ENCODE measurements at places on chromosomes 16 and 17.
A peak's percentile ranks its signal among the peaks of the same experiment; 100 is the strongest.

DNA sequence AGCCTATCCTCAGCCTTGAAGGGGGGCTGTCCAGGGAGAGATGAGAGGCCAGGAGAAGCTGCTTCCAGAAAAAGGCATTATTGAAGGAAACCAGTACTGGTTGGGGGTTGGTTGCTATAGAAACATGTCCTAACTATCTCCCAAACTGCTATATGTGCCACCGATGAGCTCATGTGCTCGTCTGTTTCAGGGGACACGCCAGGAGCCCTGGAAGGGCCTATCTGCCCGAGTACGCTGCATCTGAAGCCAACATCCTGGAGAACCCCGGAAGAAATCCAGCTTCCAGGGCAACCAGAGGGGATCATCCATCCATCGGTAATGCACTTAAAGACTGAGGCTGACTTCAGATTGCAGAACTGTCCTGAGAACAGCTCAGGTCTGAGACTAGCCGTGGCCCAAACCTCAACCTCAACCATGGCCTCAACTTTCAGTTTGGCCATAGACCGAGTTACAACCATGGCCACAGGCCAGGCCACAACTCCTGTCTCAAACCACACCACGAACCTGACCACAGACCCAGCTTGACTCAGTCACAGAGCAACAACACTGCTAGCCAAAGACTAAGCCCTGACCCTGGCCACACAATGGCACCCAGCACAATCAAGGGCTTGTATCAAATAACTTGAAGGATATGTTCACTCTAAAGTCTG is 10.2 kb downstream of the PITPNM3 start:
- H3K27me3 ChIP-seq, result peaks cover 7% of the 10 kb centered on the region
- no peaks in the 10 kb centered on the region for H3K36me3 ChIP-seq
- no peak for DNase-seq
- no peak overlapping the region for H3K27ac ChIP-seq

- no peak overlapping the region for H3K27ac ChIP-seq
- no peaks in the 10 kb centered on the region for H3K27me3 ChIP-seq
- no peak overlapping the region for H3K4me3 ChIP-seq
- H3K36me3 ChIP-seq, result no peaks in the 10 kb centered on the region
Observed at GRCh38 chr16:65919145-65919985, 447.1 kb upstream of the CDH5 start.

- peaks cover 13% of the 10 kb centered on the region for H3K4me1 ChIP-seq
- H3K36me3 ChIP-seq, result peaks cover 45% of the 10 kb centered on the region
- H3K4me3 ChIP-seq, result no peak overlapping the region
- no peaks in the 10 kb centered on the region for H3K27me3 ChIP-seq
Observed at GRCh38 chr17:50365649-50366393, 7.2 kb downstream of the MRPL27 start.

- H3K27ac ChIP-seq, result no peak overlapping the region
- H3K4me3 ChIP-seq, result no peak overlapping the region
- no peaks in the 10 kb centered on the region for H3K36me3 ChIP-seq
- H3K27me3 ChIP-seq, result peaks cover 30% of the 10 kb centered on the region
Observed at GRCh38 chr17:1275962-1276736, 3.3 kb upstream of the TRARG1 start.

GRCh38 chr17:18856570-18856915 is 1.4 kb upstream of the PRPSAP2 start:
- peak overlapping the region; percentile 65 for H3K27ac ChIP-seq
- H3K27me3 ChIP-seq, result no peaks in the 10 kb centered on the region
- H3K4me3 ChIP-seq, result peak overlapping the region; percentile 89
- peaks cover 4% of the 10 kb centered on the region for H3K36me3 ChIP-seq
- no peak for DNase-seq

GRCh38 chr16:2527071-2527783 is 4.0 kb downstream of the CEMP1 start:
- no peak for DNase-seq
- H3K4me3 ChIP-seq, result no peak overlapping the region
- H3K4me1 ChIP-seq, result peaks cover 11% of the 10 kb centered on the region
- peaks cover 21% of the 10 kb centered on the region for H3K36me3 ChIP-seq
- H3K27ac ChIP-seq, result no peak overlapping the region
- H3K27me3 ChIP-seq, result no peaks in the 10 kb centered on the region

DNA sequence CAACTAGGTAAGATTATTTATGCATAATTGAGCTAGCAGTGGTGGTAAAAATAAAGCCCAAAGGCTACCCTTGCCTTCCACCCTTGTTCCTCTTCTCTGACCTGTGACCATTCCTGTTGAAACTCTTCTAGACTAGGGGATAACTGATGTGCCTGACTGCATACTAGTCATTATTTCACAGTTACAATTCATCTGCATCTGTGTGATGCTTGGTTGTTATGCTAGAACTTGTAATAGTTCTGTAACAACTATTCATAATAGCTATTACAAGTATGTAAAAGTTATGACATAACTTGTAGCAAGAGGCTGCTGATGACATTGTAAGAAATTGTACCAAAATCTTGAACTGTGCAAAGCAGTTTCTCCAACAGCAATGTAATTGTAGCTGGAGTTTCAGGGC is 2.4 kb upstream of the VAC14 start:
- peaks cover 6% of the 10 kb centered on the region for H3K27me3 ChIP-seq
- H3K27ac ChIP-seq, result no peak overlapping the region
- no peak overlapping the region for H3K4me3 ChIP-seq

GRCh38 chr17:77716289-77716926 is 242.1 kb upstream of the TNRC6C start:
- H3K4me3 ChIP-seq, result no peak overlapping the region
- H3K4me1 ChIP-seq, result no peaks in the 10 kb centered on the region
- peaks cover 11% of the 10 kb centered on the region for H3K36me3 ChIP-seq
- H3K27me3 ChIP-seq, result peaks cover 31% of the 10 kb centered on the region
- no peak overlapping the region for H3K27ac ChIP-seq

GRCh38 chr16:70735141-70735979 is 49.5 kb upstream of the MTSS2 start:
- H3K4me1 ChIP-seq, result peaks cover 48% of the 10 kb centered on the region
- DNase-seq, result no peak
- H3K27ac ChIP-seq, result peak overlapping the region; percentile 16
- H3K36me3 ChIP-seq, result peaks cover 28% of the 10 kb centered on the region
- no peak overlapping the region for H3K4me3 ChIP-seq

GRCh38 chr16:963913-964312 is 6.9 kb downstream of the LMF1 start:
- peak overlapping the region; percentile 98 for H3K27ac ChIP-seq
- peak overlapping the region; percentile 79 for H3K4me3 ChIP-seq
- DNase-seq, result peak; percentile 31
- no peaks in the 10 kb centered on the region for H3K27me3 ChIP-seq

- no peak for DNase-seq
- peaks cover 60% of the 10 kb centered on the region for H3K27me3 ChIP-seq
- H3K36me3 ChIP-seq, result no peaks in the 10 kb centered on the region
- H3K4me1 ChIP-seq, result no peaks in the 10 kb centered on the region
Observed at GRCh38 chr16:1918351-1919326, at the start of gene HS3ST6. HS3ST6 (minus strand) TSS chr16:1918415; CDS start chr16:1918323, 92 bp downstream.

DNA sequence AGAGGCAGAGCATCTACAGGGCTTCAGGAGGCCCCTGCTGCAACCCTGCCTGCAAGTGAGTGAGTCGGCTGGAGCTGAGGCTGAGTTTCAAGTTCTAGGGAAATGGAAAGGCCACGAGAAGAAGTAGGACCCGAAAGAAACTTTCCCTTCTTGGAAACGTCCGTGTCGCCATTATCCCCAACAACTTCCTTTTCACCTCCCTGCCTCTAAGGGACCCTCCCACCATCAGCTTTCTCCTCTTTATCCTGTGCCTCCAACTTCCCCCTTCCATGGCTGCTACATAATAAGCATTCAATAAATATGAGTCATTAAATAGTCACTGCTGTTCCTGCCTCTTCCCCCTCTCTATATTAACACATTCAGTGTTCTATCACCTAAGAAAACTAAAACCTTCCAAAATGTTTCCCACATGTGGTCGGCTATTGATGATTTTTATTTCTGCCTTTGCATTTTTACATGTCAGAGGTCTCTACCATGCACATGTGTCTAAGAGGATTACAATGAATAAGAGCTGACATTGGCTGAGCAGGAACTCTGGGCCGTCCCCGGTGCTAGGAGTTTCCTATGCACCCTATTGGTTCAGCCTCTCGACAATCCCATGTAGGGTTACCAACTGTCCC is 115.9 kb upstream of the TNRC6C start:
- H3K4me3 ChIP-seq, result no peak overlapping the region
- H3K4me1 ChIP-seq, result peaks cover 43% of the 10 kb centered on the region
- peaks cover 12% of the 10 kb centered on the region for H3K27me3 ChIP-seq
- peak overlapping the region; percentile 28 for H3K27ac ChIP-seq
- DNase-seq, result no peak

DNA sequence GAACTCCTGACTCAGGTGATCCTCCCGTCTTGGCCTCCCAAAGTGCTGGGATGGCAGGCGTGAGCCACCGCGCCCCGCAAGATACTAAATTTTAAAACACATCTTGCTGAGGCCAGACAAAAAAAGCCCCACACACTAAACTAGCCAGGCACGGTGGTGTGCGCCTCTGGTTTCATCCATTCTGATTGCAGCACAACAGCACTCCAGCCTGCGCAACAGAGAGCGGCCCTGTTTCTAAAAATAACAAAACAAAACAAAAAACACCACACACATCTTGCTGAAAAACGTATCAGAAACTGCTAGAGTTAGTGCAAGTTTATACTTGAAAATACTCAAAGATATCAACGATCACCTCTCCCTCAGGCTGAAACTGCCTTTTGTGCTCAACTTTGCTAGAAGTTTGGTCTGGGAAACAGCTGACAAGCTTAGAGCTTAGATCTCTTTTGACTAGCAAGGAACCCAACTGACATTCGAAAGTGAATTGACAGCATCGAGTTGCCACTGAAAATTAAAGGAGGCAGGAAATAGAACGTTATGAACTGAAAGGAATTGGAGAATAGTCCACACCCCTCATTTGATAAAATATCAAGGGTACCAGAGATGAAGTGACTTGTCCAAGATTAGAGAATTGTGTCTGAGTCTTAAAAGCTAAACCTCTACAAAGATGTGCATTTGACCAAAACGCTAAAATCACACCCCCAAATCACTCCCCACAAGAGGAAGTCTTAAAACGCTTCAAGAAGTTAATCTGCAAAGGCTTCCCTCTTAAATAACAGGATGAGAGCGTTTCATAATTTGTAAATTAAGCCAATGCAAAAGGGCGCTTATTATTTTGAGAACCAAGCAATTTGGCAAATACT is 908 bp downstream of the COG4 start:
- peak; percentile 25 for DNase-seq
- H3K36me3 ChIP-seq, result peaks cover 66% of the 10 kb centered on the region
- H3K27ac ChIP-seq, result peak overlapping the region; percentile 95
- peak overlapping the region; percentile 93 for H3K4me3 ChIP-seq
- H3K4me1 ChIP-seq, result peaks cover 44% of the 10 kb centered on the region
- no peaks in the 10 kb centered on the region for H3K27me3 ChIP-seq

- H3K4me1 ChIP-seq, result no peaks in the 10 kb centered on the region
- no peaks in the 10 kb centered on the region for H3K27me3 ChIP-seq
- H3K4me3 ChIP-seq, result no peak overlapping the region
- H3K27ac ChIP-seq, result no peak overlapping the region
Observed at GRCh38 chr17:43142153-43142552, 17.0 kb upstream of the BRCA1 start.

- peak overlapping the region; percentile 52 for H3K4me3 ChIP-seq
- peaks cover 3% of the 10 kb centered on the region for H3K27me3 ChIP-seq
- peak overlapping the region; percentile 98 for H3K27ac ChIP-seq
- peaks cover 61% of the 10 kb centered on the region for H3K4me1 ChIP-seq
- no peak for DNase-seq
Observed at GRCh38 chr17:36673068-36673467, 71.7 kb downstream of the MRM1 start.

GRCh38 chr17:1800712-1801111 is 29.0 kb downstream of the SMYD4 start:
- H3K27ac ChIP-seq, result no peak overlapping the region
- no peaks in the 10 kb centered on the region for H3K27me3 ChIP-seq
- H3K4me3 ChIP-seq, result no peak overlapping the region
- no peak for DNase-seq
- H3K36me3 ChIP-seq, result peaks cover 34% of the 10 kb centered on the region
- H3K4me1 ChIP-seq, result peaks cover 3% of the 10 kb centered on the region

DNA sequence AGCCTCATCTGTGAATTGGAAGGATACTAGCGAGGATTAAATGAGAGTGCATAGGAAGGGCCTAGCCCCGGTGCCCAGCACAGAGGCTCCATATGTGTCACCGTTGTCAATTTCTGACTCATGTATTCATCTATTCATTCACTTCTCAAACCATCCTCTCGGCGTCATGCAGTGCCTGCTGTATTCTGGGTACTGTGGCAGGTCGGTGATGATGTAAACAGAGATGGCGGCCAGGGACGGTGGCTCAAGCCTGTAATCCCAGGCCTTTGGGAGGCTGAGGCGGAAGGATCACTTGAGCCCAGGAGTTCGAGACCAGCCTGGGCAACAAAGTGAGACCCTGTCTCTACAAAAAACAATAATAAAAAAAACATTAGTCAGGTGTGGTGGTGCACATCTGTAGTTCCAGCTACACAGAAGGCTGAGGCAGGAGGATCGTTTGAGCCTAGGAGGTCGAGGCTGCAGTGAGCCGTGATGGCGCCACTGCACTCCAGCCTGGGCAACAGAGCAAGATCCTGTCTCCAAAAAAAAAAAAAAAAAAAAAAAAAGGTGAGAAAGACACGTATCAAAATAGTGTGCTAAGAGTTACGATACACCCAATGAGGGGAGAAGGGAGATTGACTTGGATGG is 4.3 kb upstream of the PPP1R1B start:
- peaks cover 28% of the 10 kb centered on the region for H3K4me1 ChIP-seq
- peak overlapping the region; percentile 89 for H3K27ac ChIP-seq
- H3K4me3 ChIP-seq, result peak overlapping the region; percentile 72
- H3K36me3 ChIP-seq, result no peaks in the 10 kb centered on the region
- DNase-seq, result peak; percentile 67

DNA sequence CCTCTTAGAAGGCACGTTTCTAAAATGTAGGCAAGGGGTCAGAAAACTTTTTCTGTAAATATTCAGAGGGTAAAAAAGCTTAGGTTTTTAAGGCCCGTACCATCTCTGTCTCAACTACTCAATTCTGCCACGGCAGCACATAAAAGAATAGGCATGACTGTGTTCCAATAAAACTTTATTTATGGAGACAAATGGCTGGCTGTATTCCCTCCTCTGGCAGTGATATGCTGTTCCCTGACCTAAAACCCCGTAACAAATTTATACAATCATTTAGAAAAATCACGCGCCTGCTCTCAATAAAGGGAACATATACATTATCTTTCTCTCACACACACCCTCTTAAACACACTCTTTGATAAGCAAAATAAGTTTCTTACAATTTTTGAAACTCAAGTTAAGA is 138.7 kb downstream of the ZFHX3 start:
- H3K27ac ChIP-seq, result no peak overlapping the region
- H3K4me1 ChIP-seq, result no peaks in the 10 kb centered on the region
- H3K4me3 ChIP-seq, result no peak overlapping the region
- H3K36me3 ChIP-seq, result no peaks in the 10 kb centered on the region
- H3K27me3 ChIP-seq, result no peaks in the 10 kb centered on the region
- no peak for DNase-seq
